ENCODE measurements at places on chromosomes 5 and 9. TPM values are rescaled to one million over a fixed set of nuclear protein-coding genes. Genes with fewer than 3 reads are reported as not detected.

The PTGER4 gene
- 10.6 TPM for total RNA-seq

GRCh38 chr5:61262080-61262479, 70.0 kb upstream of the ZSWIM6 start:
- DNase-seq: no peak

DNA sequence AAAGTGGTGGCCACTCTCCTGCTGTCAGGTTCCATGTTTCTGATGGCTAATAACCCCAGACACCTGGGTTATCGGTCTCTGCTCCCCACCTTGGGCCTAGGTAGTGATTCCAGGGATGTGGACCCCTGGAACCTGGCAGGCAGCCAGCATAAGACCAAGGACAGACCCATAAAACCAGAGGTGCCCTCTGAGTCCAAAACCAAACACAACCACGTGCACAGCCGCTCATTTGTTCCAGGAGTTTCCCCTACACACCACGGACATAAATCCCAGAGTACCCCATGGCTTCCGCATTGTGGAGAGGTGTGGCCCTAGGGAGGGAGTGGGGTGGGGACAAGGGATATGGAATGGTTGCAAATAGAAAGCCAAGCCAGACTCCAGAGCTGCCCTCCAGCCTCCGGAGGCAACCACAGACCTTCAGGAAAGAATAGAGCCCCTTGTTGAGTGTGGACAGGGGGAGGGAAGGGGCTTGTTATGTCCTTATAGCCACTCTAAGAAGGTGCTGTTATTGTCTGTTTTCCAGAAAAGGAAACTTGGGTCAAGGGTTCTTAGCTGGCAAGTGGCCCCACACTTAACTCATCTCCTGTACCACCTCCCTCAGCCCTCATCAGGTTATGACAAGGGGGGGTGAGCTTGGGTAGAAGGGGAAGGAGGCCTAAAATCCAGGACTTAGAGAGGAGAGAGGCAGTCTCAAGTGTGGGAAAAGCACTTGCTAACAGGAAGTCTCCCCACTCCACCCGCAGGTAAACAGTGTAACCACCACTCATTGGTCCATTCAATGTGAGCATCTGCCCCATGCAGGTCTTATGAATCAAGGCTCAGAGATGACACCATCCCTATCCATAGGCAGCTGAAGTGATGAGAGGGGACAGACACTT, 23.6 kb upstream of the CYSTM1 start:
- no peak for DNase-seq

DNA sequence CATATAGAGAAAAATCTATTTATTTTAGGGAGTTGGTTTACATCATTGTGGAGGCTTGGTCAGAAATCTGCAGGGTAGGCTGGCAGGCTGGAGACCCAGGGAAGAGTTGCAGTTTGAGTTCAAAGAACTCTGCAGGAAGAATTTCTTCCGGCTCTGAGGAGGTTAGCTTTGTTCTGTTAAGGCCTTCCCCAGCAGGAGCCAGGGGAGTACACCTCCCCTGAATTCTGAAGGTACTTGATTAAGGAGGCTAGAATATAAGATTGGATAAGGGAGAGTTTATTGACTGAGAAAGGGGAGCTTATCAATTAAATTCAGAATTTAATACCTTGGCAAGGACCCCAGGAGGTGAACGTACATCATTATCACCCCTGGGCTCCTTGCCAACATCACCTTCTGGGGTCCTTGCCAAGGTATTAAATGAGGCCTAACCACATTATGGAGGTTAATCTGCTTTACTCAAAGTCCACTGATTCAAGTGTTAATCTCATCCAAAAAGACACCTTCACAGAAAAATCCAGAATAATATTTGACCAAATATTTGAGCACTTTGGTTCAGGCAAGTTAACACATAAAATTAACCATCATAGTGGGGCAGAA, 351.7 kb downstream of the CWC27 start:
- DNase-seq: no peak

The AGXT2 gene
- total RNA-seq: not detected

- peak; percentile 19 for DNase-seq
These were observed 68.7 kb upstream of the UNC5A start for GRCh38 chr5:176741561-176742211.

- DNase-seq: peak; percentile 90
These were observed 23.1 kb downstream of the TRIM7 start for GRCh38 chr5:181181650-181182565.

GRCh38 chr9:7967851-7968250, 168.3 kb upstream of the DMAC1 start:
- no peak for DNase-seq

The HTR4 gene
- not detected for total RNA-seq

The MRPL41 gene
- 30.4 TPM for total RNA-seq
